ENCODE measurements at places on chromosomes 1 and 21.

- DNase-seq = no peak
Observed at GRCh38 chr21:30674312-30674711, 31.6 kb downstream of the KRTAP20-3 start.

DNA sequence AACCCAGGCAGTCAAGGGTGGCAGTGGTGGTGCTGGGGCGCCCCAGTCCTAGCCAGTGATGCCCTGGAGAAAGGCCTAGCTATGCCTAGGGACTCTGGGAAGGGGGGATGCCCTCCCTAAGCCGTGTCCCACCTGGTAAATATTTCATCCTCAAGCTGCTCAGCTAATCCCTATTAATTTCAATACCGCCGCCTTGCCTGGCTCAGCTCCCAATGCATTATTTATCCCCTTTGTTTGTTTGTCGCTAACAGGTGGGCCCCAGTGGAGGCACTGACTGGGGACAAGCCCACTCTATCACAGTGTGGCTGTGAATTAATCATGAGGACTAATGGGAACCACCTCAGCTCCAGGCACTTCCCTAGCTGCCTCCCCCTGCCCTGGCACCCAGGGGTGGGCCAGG is 22.5 kb downstream of the DMAP1 start:
- DNase-seq = no peak

DNA sequence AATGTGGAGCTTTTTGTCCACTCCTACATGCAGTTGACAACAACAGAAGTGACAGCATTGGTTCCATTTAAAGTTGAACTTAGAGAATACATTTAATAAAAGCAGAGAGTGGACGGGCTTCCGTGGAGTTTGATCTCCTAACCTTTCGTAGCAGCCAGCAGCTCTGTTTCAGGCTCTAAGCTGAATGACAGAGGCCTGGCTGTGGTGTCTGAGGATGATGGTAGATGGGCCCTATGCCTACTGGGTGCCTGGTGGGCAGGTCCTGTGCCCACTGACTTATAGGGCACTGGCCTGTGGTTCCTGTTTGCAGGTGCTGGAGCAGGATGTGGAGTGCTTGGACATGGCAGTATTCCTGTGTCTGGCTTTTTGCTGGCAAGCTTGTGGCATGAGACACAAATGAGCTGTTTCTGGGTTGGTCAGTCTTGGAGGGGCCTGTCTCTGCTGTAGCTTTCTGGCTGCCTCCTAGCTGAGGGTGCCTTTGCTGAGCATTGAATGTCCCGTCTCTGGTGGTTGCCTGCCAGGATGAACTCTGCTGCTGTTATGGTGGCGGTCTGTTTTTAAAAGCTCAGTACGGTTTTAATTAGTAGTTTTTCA is 54.6 kb downstream of the PRDM2 start:
- no peak for DNase-seq

DNA sequence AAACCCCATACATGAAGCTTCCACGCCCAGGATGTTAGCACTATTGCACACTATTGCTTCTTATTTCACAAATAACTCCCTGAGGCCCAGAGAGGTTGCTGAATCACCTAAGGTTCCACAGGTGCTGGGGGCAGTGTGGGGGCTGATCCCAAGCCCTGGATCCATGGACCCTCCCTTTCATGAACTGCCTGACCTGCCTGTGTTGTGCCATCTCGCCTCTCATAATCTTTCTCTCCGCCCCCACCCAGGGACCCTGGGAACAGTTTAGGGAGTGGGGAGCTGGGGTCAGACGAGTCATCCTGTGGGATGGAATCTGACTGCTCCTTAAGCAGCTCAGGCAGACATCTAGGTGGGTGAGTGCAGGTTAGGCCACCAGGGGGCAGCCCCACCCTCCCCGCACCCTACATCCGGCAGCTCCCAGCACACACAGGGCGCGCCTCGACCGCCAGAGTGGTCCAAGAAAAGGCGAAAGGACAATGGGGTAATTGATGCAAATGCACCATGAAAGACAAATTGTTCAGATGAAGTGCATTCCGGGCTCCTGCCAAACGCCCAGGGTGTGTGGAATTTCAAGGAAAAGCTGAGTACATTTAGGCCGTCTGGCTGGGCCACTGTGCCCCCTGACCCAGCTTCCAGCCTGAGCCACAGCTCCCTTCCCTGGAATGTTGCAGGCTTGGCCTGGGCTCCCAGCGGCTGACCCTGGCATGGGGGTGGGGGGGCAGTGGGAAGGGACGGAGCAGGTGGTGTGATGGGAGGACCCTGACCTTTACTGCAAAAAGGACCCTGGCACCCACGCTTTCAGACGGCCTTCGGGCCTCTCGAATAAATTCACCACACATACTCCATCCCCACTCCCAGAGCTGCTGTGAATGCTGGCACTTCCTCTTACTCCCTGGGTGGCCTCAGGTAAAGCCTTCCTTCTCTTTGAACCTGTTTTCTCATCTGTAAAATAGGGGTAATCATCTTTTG is 20.8 kb downstream of the PHLDA3 start:
- DNase-seq = no peak

GRCh38 chr1:77030401-77031105 is 163.3 kb downstream of the ST6GALNAC5 start:
- DNase-seq = no peak

- no peak for DNase-seq
Observed at GRCh38 chr1:49408346-49408745, 615.4 kb downstream of the AGBL4 start.

- DNase-seq = peak; percentile 29
Observed at GRCh38 chr1:241639623-241640148, 483 bp downstream of the CHML start.

GRCh38 chr1:229229721-229230139 is 41.2 kb upstream of the RAB4A start:
- no peak for DNase-seq

- DNase-seq = no peak
Observed at GRCh38 chr1:8171751-8172464, 145.8 kb upstream of the ERRFI1 start.

DNA sequence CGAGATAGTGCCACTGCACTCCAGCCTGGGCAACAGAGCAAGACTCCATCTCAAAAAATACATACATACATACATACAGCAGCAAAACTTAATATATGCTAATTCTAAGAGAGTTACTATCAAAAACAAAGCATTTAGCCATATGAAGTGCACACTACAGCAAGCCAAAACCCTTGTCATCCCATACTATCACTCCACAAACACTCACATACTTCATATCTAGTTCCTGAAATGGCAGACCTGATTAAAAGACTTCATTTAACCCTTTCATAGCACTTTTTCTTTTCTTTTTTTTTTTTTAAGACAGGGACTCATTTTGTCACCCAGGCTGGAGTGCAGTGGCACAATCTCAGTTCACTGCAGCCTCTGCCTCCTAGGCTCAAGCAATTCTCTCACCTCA is 65.6 kb downstream of the COP1 start:
- no peak for DNase-seq

DNA sequence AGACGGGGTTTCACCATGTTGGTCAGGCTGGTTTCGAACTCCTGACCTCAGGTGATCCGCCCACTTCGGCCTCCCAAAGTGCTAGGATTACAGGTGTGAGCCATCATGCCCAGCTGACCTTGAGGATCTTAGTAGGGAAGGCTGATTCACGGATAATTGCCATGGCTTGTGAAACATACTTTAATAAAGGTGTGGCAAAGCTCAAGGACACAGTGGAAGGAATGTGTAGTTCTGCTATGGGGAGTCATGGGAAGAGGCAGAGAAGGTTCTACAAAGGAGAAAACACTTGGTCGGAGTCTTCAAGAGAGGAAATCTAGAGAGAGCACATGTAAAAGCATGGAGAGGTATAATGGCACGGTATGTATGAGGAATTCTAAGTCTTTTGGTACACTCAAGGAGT is 12.7 kb upstream of the PTCH2 start:
- no peak for DNase-seq

GRCh38 chr21:45504516-45505415 is 37.5 kb downstream of the SLC19A1 start:
- DNase-seq = peak; percentile 53

DNA sequence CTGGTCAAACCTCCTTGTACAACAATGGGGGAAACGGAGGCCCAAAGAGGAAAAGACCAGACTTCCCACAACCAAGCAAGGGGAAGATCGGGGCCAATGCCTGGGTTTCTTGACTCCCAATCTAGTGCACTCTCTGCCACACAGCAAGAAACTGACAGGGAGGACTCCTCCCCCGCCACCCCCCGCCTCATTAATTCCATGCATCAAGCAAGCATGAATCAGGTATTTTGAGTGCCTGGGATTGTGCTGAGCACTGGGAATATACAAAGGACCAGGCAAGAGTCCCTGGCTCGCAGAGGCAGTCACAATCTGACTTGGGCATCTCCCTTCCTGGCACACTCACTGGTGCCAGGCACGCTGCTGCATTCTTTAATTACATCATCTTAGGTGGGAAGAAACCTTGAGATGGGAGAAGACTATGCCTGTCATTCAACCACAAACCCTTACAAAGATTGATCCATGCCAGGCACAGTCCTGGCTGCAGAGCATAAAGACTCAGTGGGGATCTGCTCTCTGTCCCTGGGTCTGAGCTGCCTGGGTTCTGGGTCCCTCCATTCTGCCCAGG is 4.4 kb upstream of the KCNC4 start:
- DNase-seq = no peak

Measured in activated naive CD4-positive, alpha-beta T cell treated with anti-CD3 and anti-CD28 coated beads, Interleukin-2, amount 50 U/mL, for 72 hours (primary cell).